ENCODE measurements at places on chromosomes 6 and 20. TPM values are rescaled to one million over a fixed set of nuclear protein-coding genes. Genes with fewer than 3 reads are reported as not detected.

DNA sequence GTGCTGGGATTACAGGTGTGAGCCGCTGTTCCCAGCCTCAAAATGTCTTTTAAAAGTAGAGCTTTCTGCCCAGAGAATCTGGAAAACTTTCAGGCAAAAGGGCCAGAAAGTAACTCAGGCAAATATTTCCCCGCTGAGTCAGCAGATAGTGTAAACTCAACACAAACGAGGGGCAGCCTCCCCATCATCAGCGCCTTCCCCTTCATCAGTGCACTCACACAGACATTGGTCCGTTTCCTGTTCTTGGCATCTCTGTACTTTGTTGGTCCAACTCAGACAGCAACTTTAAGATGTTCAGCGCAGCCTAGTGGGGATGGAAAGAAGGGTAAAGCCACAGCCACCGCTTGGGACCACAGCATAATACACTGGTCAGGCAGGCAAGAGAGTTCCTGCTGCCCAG, 69.5 kb downstream of the CSE1L start:
- H3K27ac ChIP-seq: no peak overlapping the region
- H3K4me3 ChIP-seq: no peak overlapping the region
- no peaks in the 10 kb centered on the region for H3K27me3 ChIP-seq
- no peak for DNase-seq
- no peaks in the 10 kb centered on the region for H3K4me1 ChIP-seq

- no peak overlapping the region for H3K4me3 ChIP-seq
- H3K4me1 ChIP-seq: peaks cover 11% of the 10 kb centered on the region
- H3K36me3 ChIP-seq: no peaks in the 10 kb centered on the region
- H3K27me3 ChIP-seq: no peaks in the 10 kb centered on the region
- no peak overlapping the region for H3K27ac ChIP-seq
Observed at GRCh38 chr6:142906945-142907470, 38.0 kb downstream of the HIVEP2 start.

The DEFB123 gene
- not detected for polyA plus RNA-seq

DNA sequence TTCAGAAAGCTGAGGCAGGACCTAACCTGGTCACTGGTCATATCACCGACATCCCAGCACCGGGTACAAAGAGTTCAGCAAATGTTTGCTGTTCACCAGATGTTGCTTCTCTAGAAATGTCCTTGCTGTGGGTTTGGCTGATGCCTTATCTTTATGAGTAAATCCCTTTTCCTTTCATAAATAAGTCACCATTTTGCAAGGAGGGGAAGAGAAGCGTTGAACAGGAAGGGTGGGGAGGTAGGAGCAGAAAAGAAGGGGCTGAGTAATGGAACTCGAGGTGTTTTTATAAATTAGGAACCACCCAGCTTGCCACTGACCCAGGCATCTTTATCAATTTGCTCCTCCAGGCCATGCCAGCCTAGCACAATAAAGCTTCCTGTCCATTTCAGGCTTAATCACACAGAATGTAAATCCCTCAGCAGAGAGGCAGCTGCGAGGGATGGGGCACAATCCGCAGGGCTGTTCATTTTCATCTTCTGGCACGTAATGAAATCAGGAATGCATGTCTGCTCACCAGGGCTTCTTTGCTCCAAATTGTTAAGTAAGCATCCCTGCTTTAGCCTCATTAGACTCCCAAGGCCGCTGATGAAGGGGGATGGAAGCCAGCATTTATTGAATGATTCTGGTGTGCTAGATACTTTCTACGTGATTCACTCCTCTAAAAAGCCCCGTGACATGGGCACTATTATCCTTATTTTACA, 371.9 kb upstream of the CHD6 start:
- H3K27ac ChIP-seq: no peak overlapping the region
- no peak for DNase-seq

- no peak overlapping the region for H3K4me3 ChIP-seq
- H3K27me3 ChIP-seq: no peaks in the 10 kb centered on the region
- peaks cover 5% of the 10 kb centered on the region for H3K4me1 ChIP-seq
- DNase-seq: no peak
Observed at GRCh38 chr6:49519660-49520059, 19.9 kb downstream of the GLYATL3 start.

DNA sequence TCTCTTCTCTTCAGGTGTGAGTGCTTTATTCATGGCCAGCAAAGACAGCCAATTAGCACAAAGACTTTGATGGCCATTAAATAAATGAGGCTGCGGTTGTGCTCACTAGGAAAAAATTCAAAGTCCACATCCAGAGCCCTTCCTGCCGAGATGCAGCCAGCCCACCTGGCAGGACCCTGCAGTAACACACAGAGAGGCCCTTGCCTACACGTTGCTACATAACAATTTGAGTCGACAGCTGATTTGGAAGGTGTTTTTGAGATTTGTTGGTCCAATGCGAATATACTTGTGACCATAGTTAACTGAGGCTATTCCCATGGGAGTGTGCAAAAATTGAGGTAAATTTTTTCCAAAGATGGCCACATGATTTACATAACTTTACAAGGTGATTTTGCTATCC, 605.4 kb upstream of the HTR1E start:
- H3K27ac ChIP-seq: no peak overlapping the region
- H3K4me1 ChIP-seq: no peaks in the 10 kb centered on the region
- no peaks in the 10 kb centered on the region for H3K27me3 ChIP-seq
- no peak for DNase-seq

- H3K4me3 ChIP-seq: no peak overlapping the region
- no peaks in the 10 kb centered on the region for H3K27me3 ChIP-seq
- H3K4me1 ChIP-seq: peaks cover 23% of the 10 kb centered on the region
- H3K27ac ChIP-seq: no peak overlapping the region
- H3K36me3 ChIP-seq: no peaks in the 10 kb centered on the region
Observed at GRCh38 chr6:43016943-43017334, 2.9 kb downstream of the KLHDC3 start.

- no peak for DNase-seq
- H3K4me1 ChIP-seq: peaks cover 19% of the 10 kb centered on the region
- no peak overlapping the region for H3K4me3 ChIP-seq
- H3K27me3 ChIP-seq: no peaks in the 10 kb centered on the region
- peaks cover 2% of the 10 kb centered on the region for H3K36me3 ChIP-seq
Observed at GRCh38 chr20:38094373-38094891, 60.9 kb downstream of the RPRD1B start.

GRCh38 chr6:6545616-6546317, 42.8 kb upstream of the LY86 start:
- DNase-seq: no peak
- no peak overlapping the region for H3K27ac ChIP-seq
- no peaks in the 10 kb centered on the region for H3K27me3 ChIP-seq
- no peaks in the 10 kb centered on the region for H3K4me1 ChIP-seq
- H3K36me3 ChIP-seq: no peaks in the 10 kb centered on the region
- no peak overlapping the region for H3K4me3 ChIP-seq

DNA sequence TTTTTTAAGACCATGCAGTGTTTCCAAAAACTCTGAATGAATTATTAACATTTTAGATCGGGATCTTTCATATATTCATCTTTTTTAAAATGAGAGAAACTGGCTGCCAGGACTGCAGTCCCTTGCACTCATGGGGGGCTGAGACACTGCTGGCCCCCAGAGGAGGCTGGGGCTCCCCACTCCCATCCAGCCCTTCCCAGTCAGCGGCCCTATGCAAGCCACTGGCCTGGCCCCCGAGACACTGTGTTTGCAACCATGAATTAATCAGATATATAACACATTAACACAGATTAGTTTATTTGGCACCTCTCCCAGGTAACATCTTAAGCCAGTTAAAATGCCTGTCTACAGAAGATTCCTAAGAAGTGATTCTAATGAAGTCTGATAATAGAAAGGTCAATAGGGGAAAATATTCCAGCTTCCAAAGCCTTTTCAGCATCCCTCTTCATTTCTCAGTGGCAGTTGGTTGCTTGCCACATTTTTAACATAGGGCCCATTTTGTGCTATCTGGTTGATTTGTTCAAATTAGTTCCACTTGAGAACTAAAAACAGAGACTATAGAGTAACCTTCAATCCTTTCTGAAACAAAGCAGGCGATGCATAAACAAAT, 184.4 kb upstream of the FBXL4 start:
- peak; percentile 23 for DNase-seq
- no peaks in the 10 kb centered on the region for H3K36me3 ChIP-seq
- no peaks in the 10 kb centered on the region for H3K27me3 ChIP-seq

- H3K4me1 ChIP-seq: no peaks in the 10 kb centered on the region
- DNase-seq: no peak
- H3K36me3 ChIP-seq: no peaks in the 10 kb centered on the region
- no peaks in the 10 kb centered on the region for H3K27me3 ChIP-seq
Observed at GRCh38 chr6:36422714-36423100, 19.9 kb downstream of the PXT1 start.

The COX7A2 gene
- 214 TPM for polyA plus RNA-seq

The LIN28B gene
- not detected for polyA plus RNA-seq

- H3K27me3 ChIP-seq: no peaks in the 10 kb centered on the region
- H3K4me1 ChIP-seq: no peaks in the 10 kb centered on the region
- H3K36me3 ChIP-seq: no peaks in the 10 kb centered on the region
- no peak overlapping the region for H3K27ac ChIP-seq
Observed at GRCh38 chr6:13053006-13053461, 275.3 kb downstream of the TBC1D7 start.

GRCh38 chr20:12467758-12468157, 541.0 kb upstream of the SPTLC3 start:
- no peak for DNase-seq
- H3K36me3 ChIP-seq: no peaks in the 10 kb centered on the region
- no peak overlapping the region for H3K4me3 ChIP-seq
- H3K27ac ChIP-seq: no peak overlapping the region
- no peaks in the 10 kb centered on the region for H3K4me1 ChIP-seq

DNA sequence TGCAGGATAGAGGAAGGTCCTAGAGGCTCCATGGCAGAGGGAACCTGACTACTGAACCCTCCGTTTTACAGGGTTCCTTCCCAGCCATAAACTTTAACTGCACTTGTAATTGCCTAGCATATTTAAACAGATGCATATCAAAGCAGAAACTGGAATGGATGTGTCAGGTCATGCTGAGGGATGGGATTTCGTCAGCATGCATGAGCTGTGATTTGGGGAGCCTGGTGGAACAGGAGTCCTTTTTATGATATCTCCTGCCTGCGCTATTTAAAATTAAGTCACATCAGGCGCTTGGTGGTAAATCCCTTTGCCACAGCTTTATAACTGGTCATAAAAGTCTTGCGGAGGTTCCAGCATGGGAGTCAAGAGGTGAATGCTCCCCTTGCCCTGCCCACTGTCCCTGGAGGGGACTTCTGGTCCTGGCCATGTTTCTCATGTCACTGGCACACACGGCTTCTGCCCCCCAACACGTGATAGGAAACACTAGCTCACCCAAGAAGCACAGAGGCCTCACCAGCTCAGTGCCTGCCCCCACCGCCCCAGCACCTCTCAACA, 26.0 kb upstream of the PCMTD2 start:
- no peaks in the 10 kb centered on the region for H3K27me3 ChIP-seq
- no peaks in the 10 kb centered on the region for H3K36me3 ChIP-seq
- H3K4me3 ChIP-seq: no peak overlapping the region

DNA sequence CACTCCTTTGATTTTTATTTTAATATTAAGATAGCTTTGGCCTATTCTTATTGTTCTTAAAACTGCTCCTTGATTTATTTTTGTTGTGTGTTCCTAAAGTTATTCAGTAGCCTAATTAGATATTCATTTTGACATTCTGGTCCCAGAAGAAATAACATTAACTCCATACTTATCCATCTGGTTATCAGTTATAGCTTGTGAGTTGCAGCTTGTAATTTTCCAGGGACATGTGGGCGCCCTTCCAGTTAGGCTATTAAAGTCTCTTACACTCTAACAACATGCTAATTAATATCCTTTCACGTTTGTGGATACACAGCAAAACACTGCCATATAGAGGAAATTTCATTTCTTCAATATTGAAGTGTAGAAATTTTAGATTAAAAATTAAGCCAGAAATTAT, 987.5 kb downstream of the HACE1 start:
- H3K36me3 ChIP-seq: no peaks in the 10 kb centered on the region
- no peaks in the 10 kb centered on the region for H3K27me3 ChIP-seq
- no peak for DNase-seq
- no peak overlapping the region for H3K4me3 ChIP-seq
- H3K4me1 ChIP-seq: no peaks in the 10 kb centered on the region

The SASH1 gene
- polyA plus RNA-seq: 5.1 TPM

The DEFB124 gene
- polyA plus RNA-seq: not detected

All from pancreas (tissue), 10 donors.